ENCODE measurements at places on chromosomes 7 and 10.

GRCh38 chr10:110569736-110570135 lies 2.2 kb downstream of the SMC3 start:
- DNase-seq, result no peak

GRCh38 chr10:14723052-14723689 lies 51.5 kb downstream of the FAM107B start:
- no peak for DNase-seq

DNA sequence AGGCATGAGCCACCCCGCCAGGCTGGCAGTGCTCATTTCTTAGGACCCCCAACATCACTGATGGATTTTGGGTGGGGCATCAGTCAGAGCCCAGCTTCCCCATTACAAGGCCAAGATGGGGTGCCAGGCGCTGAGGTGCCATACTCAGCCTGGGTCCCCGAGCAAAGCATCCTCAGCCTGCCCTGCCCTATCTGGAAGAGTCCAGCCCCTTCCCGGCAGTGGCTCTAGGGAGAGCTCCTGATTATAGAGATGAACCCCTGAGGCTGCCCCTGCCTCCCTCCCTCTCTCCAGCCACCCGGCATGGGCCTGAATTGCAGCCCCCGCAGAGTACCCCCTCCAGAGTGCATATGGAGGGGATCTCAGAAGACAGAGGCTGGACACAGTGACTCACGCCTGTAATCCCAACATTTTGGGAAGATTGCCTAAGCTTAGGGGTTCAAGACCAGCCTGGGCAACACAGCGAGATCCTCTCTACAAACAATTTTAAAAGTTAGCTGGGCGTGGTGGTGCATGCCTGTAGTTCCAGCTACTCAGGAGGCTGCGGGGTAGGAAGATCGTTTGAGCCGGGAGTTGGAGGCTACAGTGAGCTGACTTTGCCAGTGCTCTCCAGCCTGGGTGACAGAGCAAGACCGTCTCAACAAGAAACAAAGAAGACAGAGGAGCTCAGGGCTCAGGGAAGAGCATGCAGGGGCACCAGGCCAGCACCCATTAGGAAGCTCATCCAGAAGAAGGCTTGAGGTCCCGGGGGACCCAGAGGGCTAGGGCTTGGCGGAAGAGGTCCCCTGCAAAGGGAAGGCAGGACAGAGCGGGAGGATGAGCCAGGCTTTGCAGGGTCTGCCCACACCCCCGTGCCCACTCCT lies 13.3 kb downstream of the LAT2 start:
- DNase-seq, result no peak

DNA sequence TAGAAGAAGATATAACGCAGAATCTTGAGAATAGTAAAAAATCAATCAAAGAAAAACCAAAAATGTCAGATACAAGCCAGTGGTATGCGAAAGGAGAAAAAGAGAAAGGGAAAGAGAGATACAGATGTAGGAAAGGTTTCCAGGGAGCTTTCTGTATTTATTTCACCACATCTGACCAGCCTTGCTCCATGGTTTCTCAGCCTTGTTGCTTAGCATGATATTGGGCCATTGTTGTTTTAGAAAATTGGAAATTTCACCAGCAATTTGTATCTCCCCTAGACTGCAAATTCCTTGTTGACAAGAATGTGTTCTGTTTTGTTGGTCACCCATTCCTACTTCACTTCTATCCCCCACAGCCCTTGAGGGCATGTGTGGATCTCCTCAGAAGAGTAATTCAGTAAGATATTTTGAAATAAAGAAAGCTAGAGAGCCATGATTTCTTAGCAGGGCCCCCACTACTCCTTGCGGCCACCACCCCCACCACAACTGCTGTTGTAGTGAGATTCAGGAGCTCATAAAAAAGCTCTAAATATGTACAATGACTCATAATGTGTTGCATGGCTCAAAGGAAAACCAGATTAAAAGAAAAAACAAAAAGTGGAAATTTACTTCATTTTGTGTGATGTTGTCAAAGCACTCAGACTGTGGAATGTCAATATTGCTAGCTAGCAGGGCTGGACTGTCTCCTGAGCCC lies 138.7 kb downstream of the CHRM2 start:
- no peak for DNase-seq

DNA sequence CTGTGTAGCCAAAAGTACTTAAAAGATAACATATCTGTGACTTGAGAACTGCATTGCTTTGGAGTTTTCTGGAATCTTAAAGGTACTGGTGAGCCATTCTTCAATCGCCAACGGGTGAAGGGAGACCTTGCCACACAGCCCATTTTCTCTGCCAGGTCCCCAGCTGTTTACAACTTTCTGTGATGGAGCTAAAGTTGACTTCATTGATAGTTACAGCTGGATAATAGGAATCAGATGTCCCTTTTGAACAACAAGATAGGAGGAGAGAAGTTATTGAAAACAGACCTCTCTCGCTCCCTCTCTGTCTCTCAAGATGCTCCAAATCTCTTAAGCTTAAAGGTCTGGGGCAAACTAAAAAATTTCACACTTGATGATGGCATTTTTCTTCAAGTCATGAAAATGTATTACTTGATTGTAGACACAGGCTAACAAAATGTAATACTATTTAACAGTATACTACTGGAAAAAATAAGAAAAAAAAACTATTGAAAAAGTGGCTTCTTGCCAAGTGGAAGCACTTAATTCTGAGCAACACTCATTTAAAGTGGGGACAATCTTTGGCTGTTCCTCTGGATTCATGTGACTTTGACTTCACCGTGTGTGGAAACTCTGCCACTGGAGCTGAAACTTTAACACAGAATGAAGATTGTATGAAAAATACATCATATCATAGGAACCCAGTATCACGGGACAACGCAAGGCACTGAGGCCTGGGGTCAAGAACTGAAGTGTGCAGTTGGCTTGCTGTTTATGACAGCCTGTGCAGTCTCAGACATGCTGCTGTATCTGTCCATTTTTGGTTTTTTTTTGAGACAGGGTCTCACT lies 78.4 kb upstream of the AFAP1L2 start:
- DNase-seq, result no peak

DNA sequence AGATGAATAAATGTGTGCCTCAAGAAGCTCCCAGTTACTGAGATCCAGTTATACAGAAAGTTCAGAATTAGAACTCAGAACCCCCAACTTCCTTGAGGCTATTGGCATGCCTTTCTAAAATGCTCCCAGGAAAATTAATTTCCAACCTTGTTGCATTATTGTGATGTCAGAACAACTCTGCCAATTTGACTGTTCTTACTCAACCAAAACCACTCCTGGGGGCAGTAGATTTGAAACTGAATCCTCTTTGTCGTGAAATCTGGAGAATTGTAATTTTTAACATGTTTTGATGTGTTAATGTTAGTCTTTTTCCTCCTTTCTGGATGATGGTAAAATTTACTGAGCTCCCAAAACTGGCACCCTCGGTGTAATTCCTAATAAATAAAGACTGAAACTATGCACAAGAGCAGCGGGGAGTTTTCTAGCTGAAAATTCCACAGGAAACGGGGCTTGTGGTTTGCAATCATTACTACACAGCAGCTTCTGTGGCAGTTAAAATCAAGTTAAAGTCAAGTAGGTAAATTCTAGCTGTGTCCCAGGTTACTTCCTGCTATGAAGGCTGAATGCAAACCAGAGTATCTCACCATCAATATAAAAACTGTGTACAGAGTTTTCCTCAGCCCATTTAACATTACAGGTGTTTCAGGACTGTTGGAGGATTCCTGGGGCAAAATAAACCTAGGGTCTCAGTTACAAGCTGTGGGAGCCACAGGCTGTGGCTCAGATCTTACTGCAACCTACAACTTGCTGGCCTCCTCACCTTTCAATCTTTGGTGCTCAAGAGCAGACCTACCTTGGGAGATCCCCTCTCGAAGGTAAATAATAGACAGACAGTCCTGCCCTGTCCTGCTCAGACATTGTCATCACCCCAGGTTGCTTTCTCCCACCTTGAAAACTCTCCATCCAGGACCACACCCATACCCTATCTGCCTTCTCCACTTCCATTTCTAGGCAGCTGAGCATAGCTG lies 156.3 kb upstream of the KMT2E start:
- DNase-seq, result no peak

All from skeletal muscle cell (primary cell).